ENCODE measurements at places on chromosomes 3 and 15.

DNA sequence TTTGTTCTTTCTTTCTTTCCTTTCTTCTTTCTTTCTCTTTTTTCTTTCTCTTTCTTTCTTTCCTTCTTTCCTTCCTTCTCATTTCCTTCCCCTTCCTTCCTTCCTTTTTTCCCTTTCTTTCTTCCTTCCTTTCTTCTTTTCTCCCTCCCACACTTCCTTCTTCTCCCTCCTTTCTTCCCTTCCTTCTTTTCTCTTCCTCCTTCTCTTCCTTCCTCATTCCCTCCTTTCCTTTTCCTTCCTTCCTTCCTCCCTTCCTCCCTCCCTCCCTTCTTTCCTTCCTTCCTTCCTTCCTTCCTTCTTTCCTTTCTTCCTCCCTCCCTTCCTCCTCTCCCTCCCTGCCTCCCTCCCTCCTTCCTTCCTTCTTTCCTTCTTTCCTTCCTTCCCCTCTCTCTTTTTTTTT lies 755.7 kb upstream of the GRM7 start:
- DNase-seq = no peak

- DNase-seq = no peak
These were observed 35.3 kb upstream of the PLSCR2 start for GRCh38 chr3:146504498-146505197.

GRCh38 chr15:40239404-40239692 lies 485 bp downstream of the PAK6 start:
- no peak for DNase-seq

- DNase-seq = no peak
These were observed 66.0 kb downstream of the DCUN1D1 start for GRCh38 chr3:182914341-182914740.

DNA sequence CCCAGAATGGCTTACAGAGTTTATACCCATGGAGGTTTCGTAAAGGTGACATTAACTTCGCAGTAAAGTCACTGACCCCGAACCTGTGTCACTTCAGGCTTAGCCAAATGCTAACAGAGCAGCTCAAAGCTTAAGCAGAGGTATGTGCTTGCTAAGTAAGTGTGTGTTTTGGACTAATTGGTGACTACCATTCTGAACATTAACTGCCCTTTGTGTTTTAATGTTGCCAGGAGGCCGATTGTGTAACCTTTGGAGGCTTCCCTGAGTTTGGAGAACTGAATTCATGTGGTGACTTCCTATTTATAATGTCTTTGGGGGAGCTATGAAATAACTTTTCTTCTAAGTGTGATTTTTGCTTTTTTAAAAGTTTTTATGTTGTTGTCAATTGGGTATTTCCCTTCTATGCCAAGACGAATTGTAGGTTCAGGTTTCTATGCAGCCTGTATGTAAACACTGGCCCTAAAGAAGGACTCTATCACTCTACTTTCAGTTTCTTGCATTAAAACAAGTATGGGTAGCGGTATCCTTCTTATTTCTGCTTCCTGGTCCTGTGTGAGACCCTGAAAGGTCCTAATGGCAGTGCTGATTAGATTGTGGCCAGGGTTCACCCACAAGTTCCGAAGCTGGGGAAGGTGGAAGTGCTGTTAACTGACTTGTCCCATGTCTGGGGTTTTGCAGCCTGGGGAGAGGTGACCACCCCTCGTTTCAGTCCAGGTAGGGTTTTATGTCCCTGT lies 86.3 kb downstream of the IGF1R start:
- DNase-seq = no peak

DNA sequence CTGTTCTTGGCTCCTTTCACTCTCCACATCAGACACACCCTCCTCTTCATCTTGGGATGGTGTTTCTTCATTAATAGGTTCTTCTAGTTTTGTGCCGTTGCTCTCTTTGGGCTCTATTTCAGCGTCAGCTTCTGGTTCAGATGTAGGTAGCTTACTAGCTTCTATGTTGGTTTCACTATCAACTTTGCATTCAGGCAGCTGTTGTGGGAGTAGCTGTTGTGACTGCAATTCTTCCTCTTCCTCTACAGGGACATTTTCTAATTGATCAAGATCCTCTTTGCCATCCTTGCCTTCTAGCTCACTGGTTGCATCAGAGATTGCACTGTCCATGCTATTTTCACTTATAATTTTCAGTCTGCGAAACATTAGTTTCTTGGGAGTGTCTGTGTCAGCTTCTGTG lies 80.1 kb downstream of the SETD2 start:
- no peak for DNase-seq

Data from transverse colon (tissue), 4 donors.